GOT3 (cell line): ENCODE measurements at places on chromosomes 16 and 17.

GRCh38 chr17:50260501-50260911, 13.8 kb upstream of the TMEM92 start:
- no peak for DNase-seq

DNA sequence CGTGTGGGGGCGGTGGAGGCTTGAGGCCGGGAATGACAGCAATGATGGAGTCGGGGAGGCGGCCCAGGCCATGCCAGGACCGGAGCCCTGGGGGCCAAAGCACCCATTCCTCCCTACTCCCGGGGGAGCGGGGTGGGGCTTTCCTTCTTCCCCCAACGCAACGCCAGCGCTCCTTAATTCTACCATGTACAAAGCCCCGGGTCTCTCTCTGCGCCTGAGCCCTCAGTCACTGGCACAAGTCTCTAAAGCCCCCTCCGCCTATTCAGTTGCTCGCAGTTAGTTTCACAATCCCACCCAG, 245 bp upstream of the RNF227 start:
- no peak for DNase-seq

DNA sequence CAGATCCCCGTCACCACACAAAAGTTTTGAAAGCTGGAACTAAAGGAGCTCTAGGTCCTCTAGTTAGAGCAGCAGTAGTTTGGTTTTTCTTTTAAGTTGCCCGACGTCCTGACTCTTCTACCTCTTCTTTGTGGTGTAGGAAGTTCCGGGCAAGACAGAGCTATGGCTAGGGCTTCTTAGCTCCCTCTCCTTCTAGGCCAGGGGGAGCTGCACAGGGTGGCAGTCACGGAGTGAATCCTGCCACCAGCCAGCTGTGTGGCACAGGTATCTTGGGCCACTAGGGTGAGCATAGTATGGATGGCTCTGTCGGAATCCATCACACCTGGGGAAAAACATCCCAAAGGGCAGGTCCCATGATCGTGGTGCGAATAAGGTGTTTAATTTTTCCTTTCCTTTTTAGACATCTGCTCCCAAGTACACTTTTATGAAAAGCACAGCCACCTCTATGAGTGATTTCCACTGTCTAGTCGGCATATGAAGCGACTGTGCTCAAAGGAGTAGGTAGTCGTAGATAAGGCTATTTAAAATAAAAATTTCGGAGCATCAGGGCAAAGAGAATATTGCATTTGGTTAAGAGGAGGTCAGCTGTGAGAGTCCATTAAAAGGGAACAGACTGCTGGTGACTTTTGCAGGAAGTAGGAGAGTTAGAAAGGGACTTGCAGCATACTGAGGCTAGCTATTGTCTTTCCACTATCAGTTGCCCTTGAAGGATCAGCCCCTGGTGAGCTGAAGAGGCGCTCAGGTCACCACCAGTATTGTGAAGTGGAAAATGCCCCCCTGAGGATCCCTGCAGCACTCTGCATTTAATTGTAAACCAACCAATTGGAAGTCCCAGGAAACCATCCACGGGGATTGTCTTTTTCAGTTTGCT, 2.1 kb downstream of the PRKCA start:
- no peak for DNase-seq

- no peak for DNase-seq
Measured at GRCh38 chr17:12736526-12736925, 52.8 kb upstream of the ARHGAP44 start.

- no peak for DNase-seq
Measured at GRCh38 chr16:72357910-72358309, 186.0 kb upstream of the PMFBP1 start.

GRCh38 chr16:64278196-64278595, 843.7 kb downstream of the CDH11 start:
- no peak for DNase-seq

DNA sequence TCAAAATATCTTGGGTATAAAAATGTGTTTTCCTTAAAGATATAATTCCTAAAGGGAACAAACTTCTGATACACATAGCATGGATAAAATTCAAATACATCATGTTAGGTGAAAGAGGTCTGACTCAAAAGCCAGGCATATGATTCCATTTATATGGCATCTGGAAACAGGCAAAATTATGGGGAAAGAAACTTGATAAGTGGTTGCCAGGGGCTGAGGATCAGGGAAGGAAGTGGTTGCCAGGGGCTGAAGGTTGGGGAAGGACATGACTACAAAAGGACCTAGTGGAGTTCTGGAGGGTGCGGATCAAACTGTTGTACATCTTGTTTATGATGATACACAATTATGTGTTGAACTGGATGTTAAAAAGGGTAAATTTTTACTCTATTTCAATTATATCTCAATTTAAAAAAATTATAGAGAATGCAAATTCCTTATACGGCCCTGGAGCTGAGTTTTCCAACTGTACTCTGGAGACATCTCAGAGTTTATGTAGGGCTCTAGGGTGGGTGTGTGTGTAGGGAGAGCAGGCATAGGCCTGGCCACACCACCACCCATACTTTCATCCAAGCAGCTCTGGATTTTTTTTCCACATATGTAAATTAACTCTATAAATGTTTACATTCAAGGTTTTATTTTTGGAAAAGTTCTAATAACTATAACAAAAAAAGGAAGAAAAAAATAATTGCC, 55.0 kb downstream of the AMFR start:
- DNase-seq: no peak

DNA sequence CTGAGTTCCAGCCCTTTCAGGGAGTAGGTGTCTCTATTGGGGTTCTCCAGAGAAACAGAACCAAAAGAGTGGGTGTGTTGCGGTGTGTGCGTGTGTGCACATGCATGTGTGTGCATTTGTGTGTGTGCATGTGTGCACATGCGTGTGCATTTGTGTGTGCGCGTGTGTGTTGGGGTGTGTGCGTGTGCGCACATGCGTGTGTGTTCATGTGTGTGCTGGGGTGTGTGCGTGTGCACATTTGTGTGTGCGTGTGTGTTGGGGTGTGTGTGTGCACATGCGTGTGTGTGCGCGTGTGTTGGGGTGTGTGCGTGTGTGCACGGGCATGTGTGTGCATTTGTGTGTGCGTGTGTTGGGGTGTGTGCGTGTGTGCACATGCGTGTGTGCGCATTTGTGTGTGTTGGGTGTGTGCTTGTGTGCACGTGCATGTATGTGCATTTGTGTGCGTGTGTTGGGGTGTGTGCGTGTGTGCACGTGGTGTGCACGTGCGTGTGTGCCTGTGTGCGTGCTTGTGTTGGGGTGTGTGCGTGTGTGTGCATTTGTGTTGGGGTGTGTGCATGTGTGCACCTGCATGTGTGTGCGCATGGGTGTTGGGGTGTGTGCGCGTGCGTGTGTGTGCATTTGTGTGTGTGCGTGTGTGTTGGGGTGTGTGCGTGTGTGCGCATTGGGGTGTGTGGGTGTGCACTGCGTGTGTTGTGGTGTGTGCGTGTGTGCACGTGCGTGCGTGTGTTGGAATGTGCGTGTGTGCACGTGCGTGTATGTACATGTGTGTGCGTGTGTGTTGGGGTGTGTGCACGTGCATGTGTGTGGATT, 38.4 kb upstream of the JPH3 start:
- DNase-seq: no peak

DNA sequence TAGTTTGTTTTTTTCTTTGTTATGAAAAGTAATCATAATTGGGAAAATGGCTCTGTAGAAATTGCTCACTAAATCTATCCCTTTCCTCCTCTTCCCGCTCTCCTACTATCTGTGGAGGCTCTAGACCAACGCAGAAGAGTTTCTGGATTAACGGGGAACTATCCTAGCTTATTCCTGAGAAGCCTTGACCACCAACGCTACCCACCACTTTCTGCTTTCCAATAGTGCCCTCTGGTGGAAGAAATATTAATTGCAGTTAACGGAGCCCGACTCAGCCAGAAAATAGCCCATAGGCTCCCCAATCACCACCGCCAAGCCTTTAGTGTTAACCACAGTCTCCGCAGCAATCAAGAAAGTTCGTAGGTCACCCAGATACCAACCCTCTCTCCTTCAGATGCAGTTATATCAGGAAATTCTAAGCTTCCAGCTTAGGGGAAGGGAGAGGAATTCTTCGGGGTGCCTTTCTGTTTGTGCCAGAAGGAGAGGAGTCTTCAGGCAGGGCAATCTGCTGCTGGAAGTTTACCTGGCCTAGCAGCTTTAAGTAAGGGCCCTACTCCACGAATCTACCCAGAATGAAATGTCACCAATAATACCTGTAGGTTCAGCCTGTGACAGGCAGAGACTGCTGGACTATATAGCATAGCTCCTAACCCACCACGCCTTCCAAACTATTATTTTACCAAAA, 23.0 kb upstream of the NSRP1 start:
- no peak for DNase-seq

GRCh38 chr16:75264457-75264998, 13.1 kb upstream of the BCAR1 start:
- no peak for DNase-seq

GRCh38 chr16:10171221-10171620, 11.0 kb downstream of the GRIN2A start:
- no peak for DNase-seq

- no peak for DNase-seq
Measured at GRCh38 chr17:50835301-50836234, at the start of gene WFIKKN2. Gene WFIKKN2, plus strand, starts transcription at chr17:50835586. Its CDS starts 352 bp downstream, at chr17:50835938.

- DNase-seq: no peak
Measured at GRCh38 chr17:50445730-50446325, 19.8 kb downstream of the ACSF2 start.

DNA sequence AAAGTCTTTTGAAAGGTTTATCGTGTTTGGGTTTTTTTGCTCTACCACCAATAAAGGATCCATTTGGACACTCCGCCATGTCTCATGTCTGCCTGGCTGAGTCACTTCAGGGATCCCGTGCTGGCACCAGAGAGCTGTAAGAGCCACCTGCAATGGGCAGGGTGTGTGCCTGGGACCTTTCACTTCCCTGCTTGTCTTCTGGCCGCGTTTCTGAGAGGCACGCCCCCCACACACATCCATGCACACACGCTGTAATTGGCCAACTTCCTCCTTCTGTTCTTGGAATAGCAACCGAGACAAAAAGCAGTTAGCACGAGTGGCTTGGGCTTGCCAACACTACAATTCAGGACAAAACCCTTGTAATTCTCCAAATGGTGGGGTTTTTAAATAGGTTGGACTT, 9.8 kb upstream of the SOST start:
- DNase-seq: no peak

DNA sequence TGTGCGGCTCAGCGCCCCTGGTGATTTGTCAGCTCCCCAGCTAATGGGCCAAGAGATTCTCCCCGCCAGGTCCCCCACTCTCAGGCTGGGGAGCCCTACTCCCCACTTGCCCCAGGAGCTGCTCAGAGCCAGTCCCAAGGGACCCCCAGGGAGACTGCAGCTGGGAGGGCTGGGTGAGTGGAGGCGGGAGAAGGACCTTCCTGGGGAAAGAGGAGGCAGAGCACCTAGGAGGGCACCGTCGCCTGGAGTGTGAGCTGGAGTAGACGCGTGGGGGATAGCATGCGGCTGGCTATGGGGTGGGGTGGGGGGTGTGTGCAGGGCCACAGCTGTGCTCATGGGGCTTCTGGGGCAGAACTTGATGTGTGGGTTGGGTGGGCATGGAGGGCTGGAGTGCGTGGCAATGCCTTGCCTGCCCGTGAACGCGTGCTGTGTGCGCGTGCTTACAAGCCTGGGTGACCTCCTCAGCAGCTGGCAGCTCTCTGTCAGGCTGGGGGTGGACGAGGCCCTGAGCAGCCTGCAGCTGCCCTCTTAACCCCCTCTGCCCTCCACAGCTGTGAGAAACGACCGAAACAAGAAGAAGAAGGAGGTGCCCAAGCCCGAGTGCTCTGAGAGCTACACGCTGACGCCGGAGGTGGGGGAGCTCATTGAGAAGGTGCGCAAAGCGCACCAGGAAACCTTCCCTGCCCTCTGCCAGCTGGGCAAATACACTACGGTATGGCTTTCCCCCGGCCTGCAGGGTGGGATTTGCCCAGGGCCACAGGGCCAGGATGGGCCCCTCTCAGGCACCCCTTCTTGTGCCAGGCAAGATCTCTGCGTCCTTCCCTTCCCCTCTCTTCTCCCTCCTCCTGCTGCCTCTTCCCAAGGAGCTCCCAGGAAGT, 12.9 kb downstream of the GJD3 start:
- DNase-seq: no peak

- no peak for DNase-seq
Measured at GRCh38 chr16:62586128-62586862, 550.1 kb upstream of the CDH8 start.

- DNase-seq: no peak
Measured at GRCh38 chr17:28861393-28862203, 6.8 kb downstream of the ERAL1 start.

DNA sequence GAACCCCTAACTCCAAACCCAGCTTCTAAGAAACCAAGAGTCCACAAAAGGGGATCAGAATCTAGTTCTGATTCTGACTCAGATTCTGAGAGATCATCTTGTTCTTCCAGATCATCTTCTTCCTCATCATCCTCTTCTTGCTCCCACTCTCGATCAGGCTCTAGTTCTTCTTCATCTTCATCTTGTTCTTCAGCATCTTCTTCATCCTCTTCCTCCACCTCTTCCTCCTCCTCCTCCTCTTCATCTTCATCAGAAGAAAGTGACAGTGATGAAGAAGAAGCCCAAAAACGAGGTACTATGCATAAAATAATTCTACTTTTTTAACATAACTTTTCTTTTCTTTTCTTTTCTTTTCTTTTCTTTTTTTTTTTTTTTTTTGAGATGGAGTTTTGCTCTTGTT, 129.9 kb upstream of the RBL2 start:
- no peak for DNase-seq

DNA sequence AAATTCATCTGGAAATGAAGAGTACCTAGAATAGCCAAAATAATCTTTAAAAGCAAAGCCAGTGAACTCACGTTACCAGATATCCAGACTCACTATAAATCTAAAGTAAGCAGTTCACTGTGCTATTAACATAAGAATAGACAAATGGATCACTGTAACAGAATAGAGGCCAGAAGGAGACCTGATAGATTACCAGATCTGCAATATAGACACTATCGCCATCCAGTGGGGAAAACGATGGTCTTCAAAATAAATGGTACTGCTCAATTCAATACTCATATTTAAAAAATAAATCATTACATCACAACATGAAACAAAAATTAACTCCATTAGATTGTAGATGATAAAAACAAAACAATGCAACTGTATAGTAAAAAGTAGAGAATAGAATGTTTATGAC, 158.6 kb upstream of the CDH8 start:
- no peak for DNase-seq

GRCh38 chr17:69593716-69594115, 179.2 kb downstream of the MAP2K6 start:
- DNase-seq: no peak
